Activated naive CD8-positive, alpha-beta T cell treated with anti-CD3 and anti-CD28 coated beads for 36 hours (primary cell): ENCODE measurements at places on chromosomes 11 and 22.

GRCh38 chr11:115170133-115170815 is 333.9 kb downstream of the CADM1 start:
- DNase-seq: no peak

- peak; percentile 59 for DNase-seq
These were observed 1.6 kb upstream of the ELFN2 start for GRCh38 chr22:37428649-37429586.

GRCh38 chr11:270451-271318 is 7.5 kb upstream of the NLRP6 start:
- no peak for DNase-seq

GRCh38 chr22:36343070-36343719 is 44.6 kb downstream of the MYH9 start:
- no peak for DNase-seq

DNA sequence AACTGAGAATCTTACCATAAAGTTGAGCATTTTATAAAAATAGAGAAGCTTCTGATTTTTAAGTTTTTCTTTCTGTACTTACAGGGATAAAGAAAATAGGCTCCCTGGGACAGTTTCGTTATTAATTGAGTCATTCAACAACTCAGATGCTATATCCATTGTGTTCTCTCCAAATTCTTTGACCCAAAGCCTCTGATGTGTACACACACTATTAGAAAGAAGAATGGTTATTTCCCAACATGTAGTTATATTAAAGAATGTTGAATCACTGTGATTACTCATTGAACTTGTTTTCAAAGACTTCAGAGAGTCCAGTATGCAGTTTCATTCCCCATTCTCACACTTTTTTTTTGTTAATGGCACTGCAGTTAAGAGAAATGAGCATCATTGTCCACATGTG is 734.3 kb upstream of the ARHGAP42 start:
- DNase-seq: no peak

DNA sequence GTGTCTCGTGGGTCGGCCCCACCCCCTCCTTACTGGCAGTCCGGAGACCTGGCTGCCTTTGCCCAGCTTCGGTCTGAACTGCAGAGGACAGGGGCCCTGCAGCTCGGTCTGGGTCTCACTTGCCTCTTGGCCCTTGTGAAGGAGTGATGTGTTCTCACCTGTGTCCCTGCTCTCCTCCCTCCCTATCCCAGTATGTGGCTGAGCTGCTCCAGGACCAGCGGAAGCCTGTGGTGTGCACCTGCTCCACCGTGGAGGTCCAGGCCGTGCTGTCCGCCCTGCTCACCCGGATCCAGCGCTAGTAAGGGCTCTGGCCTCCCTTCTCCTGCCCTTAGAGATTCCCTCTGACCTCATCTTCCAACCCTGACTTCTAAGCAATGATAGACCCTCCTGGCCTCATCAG is 35.7 kb upstream of the RAB1B start:
- DNase-seq: no peak

DNA sequence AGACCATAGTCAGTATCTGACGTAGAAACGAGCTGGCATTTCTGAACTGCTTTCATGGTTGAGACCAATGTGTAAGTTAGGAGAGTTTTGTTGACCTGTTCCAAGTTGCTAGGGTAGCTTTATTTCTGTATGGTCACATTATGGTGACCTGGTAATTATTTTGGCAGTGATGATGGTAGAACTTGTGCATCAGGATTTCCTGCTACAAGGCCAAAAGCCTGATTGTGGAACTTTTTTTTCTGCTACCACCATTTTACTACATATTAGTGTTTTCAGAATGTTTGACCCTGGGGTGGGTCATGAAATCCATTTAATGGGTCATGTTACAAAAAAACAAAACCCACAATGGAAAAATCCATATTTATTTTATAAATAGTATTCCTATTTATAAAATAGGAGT is 18.9 kb downstream of the FBXO7 start:
- no peak for DNase-seq

DNA sequence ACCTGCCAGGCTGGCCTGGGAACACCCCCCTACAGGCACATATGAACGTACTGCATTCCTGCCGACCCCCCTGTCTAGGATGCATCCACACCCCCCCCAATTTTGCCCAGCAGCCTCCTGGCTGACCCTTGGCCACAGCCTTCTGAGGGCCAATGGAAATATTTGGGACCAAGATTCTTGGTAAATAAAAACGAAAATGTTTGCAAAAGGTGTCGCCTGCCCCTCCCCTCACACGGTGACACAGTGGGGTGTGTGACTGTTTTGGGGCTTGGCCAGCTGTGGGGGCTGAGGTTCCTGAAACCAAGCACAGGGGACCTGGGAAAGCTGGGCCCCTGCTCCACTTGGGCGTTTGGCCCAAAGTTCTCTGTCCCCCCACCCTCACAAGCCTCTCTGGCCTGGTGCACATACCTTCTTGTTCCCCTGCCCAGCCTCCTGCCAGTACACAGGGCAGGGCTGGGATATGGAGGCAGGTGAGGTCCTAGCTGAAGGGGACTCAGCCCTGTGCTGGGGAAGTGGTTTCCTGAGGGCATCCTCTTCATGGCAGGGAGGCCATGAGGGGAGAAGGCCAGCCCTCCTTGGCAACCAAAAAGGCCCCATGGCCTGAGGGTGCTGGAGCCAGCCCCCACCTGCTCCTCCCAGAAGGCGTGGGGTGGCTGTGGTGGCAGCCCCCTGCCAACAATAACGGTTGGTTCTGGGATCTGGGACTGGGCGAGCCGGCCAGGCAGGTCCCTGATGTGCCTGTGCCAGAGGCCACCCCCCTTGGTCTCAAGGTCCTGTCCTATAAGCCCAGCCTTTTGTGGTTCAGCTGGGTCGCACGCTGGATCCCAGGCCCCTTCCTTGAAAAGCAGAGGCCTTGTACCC is 2.1 kb upstream of the CRACR2B start:
- no peak for DNase-seq

DNA sequence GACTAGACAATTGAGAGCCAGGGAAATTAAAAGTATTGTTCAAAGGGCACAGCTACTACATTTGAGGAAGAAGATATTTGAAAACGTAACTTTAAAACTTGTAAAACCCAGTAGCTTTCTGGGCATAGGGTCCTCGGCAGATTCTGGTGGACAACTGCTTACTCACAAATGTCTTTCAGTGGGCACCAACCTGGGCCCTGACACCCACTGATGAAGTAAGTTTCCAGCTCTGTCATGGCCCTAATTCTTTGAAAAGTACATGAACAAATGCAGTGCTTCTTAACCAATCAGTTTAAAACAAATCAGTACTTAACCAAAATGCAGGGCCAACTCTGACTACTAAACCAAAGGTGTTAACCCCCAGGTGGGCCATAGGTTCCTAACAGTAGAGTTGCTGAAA is 1170.1 kb downstream of the LRRC4C start:
- DNase-seq: no peak
